K562 (cell line): ENCODE measurements at places on chromosomes 2 and 18. TPM values are rescaled to one million over a fixed set of nuclear protein-coding genes. Genes with fewer than 3 reads are reported as not detected.

- H3K4me3 ChIP-seq: no peak overlapping the region
- no peaks in the 10 kb centered on the region for H3K36me3 ChIP-seq
Measured at GRCh38 chr18:76783786-76784484, 38.4 kb upstream of the ZNF236 start.

GRCh38 chr2:69975136-69975852 is 13.9 kb upstream of the ASPRV1 start:
- H3K36me3 ChIP-seq: no peaks in the 10 kb centered on the region
- H3K27ac ChIP-seq: peak overlapping the region; percentile 82
- H3K4me3 ChIP-seq: no peak overlapping the region

Gene ATP6V1B1
- polyA plus RNA-seq: not detected in 2 replicates

DNA sequence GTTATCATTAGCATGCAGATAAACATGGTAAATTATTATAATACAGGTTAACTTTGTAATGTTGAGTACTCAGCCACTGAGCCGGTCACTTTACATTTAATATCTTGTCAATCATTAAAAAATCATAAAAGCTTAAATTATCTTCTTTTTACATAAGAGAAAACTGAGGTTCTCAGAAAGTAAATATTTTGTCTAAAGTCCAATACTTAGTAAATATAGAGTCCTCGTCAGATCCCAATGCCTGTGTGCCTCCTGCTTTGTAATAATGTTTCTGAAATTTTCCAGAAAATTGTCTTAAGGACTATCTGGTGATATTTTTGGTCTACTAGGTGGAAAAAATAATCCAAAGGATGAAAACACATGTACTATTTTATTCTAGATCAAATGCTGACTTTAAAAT is 116.3 kb upstream of the WDSUB1 start:
- no peak overlapping the region for H3K27ac ChIP-seq
- DNase-seq: no peak
- H3K4me3 ChIP-seq: no peak overlapping the region
- no peaks in the 10 kb centered on the region for H3K36me3 ChIP-seq
- H3K4me1 ChIP-seq: no peaks in the 10 kb centered on the region

GRCh38 chr2:130336150-130336876 is 6.4 kb upstream of the IMP4 start:
- H3K4me3 ChIP-seq: peak overlapping the region; percentile 19; the same call in 1 of the 2 replicates
- DNase-seq: no peak
- peaks cover 20% of the 10 kb centered on the region for H3K36me3 ChIP-seq
- no peak overlapping the region for H3K27ac ChIP-seq
- H3K27me3 ChIP-seq: no peaks in the 10 kb centered on the region

GRCh38 chr18:69622184-69622583 is 221.5 kb downstream of the DOK6 start:
- no peaks in the 10 kb centered on the region for H3K27me3 ChIP-seq
- H3K36me3 ChIP-seq: no peaks in the 10 kb centered on the region
- H3K27ac ChIP-seq: no peak overlapping the region
